ENCODE measurements at places on chromosomes 12 and 14. TPM values are rescaled to one million over a fixed set of nuclear protein-coding genes. Genes with fewer than 3 reads are reported as not detected.

DNA sequence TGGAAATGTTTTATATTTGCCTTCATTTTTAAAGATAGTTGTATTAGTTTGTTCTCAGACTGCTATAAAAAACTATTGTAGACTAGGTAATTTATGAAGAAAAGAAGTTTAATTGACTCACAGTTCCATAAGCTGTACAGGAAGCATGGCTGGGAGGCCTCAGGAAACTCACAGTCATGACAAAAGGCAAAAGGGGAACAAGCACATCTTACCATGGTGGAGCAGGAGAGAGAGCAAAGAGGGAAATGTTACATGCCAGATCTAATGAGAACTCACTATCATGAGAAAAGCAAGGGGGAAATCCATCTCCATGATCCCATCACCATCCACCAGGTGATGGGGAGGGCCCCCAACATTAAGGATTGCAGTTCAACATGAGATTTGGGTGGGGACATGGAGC, 35.5 kb upstream of the UNC79 start:
- DNase-seq = peak; percentile 36

- no peak for DNase-seq
Measured at GRCh38 chr14:29521526-29522137, 406.0 kb downstream of the PRKD1 start.

The CATSPERB gene
- under 0.01 TPM for total RNA-seq

GRCh38 chr12:104877103-104877705, 80.9 kb downstream of the SLC41A2 start:
- DNase-seq = no peak

GRCh38 chr12:5305425-5305824, 126.5 kb upstream of the NTF3 start:
- DNase-seq = no peak

DNA sequence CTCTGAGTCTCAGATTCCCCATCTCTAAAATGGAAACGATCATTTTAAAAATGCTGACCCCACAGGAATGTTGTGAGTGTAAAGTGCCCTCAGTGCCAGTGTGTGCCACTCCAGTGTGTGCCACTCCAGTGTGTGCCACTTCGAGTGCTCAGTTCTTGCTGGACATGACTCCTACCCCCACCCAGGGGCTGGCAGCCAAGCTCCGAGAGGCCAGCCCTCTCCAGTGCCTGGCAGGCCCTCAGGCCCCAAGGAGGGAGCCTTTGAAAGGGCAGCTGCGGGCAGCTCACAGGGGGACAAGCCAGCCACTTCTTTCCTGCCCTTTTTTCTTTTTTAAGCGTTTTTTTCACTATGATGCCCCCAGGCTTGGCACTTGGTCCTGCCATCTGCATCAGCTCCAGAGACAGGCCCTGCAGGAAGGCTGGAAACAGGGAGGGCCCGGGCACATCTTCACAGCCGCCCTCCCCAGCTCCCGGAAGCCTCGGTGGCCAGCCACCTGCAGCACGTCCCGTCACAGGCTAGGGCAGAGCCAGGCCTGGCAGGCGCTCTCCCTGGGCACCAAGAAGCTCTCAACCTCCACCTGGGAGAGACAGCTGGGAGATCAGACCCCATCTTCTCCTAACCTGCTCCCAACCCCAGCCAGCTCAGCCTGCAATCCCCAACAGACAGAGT, 29.8 kb downstream of the NCOR2 start:
- DNase-seq = no peak

DNA sequence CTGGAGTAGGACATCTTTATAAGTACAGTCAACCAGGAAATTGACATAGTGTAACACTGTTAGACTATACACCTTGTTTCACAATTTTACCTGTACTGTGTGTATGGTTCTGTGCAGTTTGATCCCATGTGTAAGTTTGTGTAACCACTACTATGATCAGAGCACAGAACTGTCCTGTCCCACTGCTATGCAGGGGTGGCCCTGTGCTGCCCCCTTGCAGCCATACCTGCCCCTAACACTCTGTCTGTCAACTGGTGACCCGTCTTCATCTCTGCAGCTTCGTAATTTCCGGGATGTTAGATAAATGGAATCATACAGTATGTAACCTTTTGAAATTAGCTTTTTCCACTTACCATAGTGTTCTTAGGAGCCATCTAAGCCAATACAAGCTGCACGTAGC, 58.7 kb upstream of the RD3L start:
- peak; percentile 36 for DNase-seq

- no peak for DNase-seq
Measured at GRCh38 chr14:22329371-22329770, 259.7 kb downstream of the DAD1 start.

GRCh38 chr12:52956987-52957386, 8.1 kb downstream of the KRT18 start:
- DNase-seq = no peak

GRCh38 chr14:99077076-99077843, 194.7 kb downstream of the BCL11B start:
- peak; percentile 12 for DNase-seq

DNA sequence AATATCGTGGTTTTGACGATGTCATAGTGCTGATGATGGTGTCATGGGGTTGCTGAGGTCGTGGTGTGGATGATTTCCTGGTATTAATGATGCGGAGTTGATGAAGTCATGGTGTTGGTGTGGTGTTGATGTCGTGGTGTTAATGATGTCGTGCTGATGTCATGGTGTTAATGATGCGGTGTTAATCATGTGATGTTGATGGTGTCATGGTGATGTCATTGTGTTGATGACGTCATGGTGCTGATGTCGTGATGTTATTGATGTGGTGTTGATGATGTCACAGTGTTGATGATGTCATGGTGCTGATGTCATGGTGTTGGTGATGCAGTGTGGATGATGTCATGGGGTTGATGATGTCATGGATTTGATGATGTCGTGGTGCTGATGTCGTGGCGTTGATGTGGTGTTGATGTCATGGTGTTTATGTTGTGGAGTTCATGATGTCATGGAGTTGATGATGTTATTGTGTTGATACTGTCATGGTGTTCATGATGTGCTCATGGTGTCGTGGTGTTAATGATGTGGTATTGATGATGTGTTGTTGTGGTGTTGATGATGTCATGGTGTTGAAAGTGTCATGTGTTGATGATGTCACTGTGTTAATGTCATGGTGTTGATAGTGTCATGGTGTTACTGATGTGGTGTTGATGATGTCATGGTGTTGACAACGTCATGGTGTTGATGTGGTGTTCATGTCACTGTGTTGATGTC, 48.5 kb upstream of the RIMBP2 start:
- peak; percentile 50 for DNase-seq

- DNase-seq = no peak
Measured at GRCh38 chr12:5715021-5715420, 230.0 kb downstream of the ANO2 start.

The SLC8A3 gene
- 32.6 TPM for total RNA-seq

The RNASE3 gene
- 3.0 TPM for total RNA-seq

The POTEM gene
- not detected for total RNA-seq

GRCh38 chr14:105287249-105288102, 13.3 kb downstream of the BRF1 start:
- DNase-seq = no peak

DNA sequence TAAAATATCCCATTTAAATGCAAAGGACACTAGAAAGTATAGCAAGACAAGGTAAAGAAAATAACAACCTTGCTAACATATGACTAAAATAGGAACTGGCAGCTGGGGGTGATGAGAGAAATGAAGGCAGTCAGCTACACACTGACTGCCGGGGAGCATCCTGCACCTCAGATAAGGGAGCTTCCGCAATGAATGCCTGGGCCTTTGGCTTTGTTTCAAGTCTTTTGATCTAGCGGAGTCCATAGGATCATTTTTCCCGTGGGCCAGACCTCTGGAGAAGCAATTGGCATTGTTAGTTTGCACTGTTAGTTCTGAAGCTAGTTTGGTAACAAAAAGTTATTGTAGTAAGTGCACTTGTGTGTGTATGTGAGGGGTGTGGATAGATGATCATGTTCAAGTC, 639.9 kb downstream of the DIO2 start:
- no peak for DNase-seq

DNA sequence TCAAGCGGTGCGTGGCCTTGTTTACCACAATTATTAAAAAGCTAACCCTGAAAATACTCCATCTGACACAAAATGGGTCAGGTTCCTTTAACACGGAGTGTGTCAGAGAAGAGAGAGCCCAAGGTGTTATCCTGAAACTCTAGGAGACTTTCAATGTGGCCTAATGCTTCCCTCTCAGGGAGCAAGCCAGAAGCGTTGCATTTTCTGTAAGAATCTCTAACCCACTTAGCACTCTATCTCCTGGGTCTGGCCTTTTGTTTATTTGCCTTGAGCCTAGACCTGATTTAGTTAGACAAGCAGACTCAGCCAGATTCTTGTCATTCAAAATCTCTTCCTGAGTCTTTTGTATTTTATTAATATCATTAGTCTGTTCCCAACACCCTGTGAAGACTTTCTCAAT, 184.0 kb upstream of the SYT1 start:
- no peak for DNase-seq

Data from hematopoietic multipotent progenitor cell (in vitro differentiated cells).